Mesenteric fat pad (tissue), 1 donor: ENCODE measurements at places on chromosomes 13 and 19. TPM values are rescaled to one million over a fixed set of nuclear protein-coding genes. Genes with fewer than 3 reads are reported as not detected.

The CERS1 gene
- total RNA-seq: 0.45 TPM

The OR7D4 gene
- not detected for total RNA-seq

The SMIM44 gene
- not detected for total RNA-seq

The LIG4 gene
- total RNA-seq: 12.3 TPM

The POSTN gene
- 42.2 TPM for total RNA-seq

The RPL18A gene
- total RNA-seq: 1,467 TPM

The MBD3L2 gene
- total RNA-seq: not detected

The FBXL12 gene
- total RNA-seq: 23.0 TPM

The DOCK6 gene
- 119 TPM for total RNA-seq

The PRODH2 gene
- not detected for total RNA-seq

The ZNF571 gene
- total RNA-seq: 5.4 TPM

The CSNK1A1L gene
- not detected for total RNA-seq

The TYROBP gene
- 201 TPM for total RNA-seq
